ENCODE measurements at places on chromosomes 5 and 9. TPM values are rescaled to one million over a fixed set of nuclear protein-coding genes. Genes with fewer than 3 reads are reported as not detected.
A peak's percentile ranks its signal among the peaks of the same experiment; 100 is the strongest.

DNA sequence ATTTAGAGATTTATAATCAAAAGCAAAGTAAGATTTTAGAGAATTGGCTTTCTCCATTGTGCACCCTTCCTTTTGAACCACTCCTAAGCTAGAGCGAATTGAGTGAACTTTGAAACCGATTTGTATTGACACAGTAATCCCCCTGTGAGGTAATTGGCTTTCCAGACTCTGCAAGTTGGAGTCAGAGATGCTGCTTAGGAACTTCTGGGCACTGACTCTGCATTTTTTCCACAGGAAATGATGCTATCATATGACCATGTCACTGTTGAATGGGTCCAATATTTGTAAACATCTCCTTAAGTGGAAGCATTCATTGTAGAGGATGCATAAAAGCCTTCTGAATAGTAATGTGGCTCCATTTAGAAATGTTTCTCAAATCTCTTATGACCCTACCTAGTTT lies 394.4 kb upstream of the ZNF608 start:
- DNase-seq: no peak

DNA sequence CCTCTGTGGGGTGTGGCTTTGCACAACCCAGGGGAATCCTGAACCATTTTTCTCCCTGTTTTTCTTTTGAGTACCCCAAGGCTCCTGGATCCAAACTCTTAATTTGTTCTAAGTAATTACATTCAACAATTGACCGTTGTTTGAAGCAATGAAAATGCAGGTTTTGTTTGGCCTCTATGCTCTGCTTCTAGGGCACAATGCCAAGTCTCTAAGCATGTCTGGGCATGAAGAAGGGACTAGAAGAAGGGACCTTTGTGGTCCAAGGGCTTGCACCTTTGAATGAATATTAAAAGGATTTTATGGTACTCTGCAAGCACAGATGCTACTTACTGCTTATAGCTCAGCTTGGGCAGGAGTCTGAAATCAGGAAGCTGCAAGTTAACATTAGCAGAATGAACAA lies 6.6 kb upstream of the ENC1 start:
- no peak for DNase-seq

- DNase-seq: no peak
Observed at GRCh38 chr5:6910950-6911349, 197.7 kb downstream of the TENT4A start.

DNA sequence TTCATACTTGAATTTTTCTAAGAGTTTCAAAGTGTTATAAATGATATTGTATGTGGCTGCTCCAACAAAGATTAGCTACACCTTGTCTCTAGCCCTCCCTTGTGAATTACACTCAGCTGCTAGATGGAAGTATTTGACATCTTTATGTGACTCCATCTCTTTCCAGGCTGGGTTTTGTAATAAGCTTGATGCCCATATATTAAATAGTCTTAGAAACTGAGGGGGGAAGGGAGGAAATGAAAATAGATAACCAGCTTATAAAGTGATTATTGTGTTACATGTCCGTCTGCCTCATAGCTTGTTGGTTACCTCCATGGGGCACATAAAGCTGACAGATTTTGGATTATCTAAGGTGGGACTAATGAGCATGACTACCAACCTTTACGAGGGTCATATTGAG lies 63.4 kb downstream of the CD180 start:
- DNase-seq: no peak

- DNase-seq: no peak
Observed at GRCh38 chr5:179079165-179079987, 19.2 kb downstream of the ZNF354C start.

DNA sequence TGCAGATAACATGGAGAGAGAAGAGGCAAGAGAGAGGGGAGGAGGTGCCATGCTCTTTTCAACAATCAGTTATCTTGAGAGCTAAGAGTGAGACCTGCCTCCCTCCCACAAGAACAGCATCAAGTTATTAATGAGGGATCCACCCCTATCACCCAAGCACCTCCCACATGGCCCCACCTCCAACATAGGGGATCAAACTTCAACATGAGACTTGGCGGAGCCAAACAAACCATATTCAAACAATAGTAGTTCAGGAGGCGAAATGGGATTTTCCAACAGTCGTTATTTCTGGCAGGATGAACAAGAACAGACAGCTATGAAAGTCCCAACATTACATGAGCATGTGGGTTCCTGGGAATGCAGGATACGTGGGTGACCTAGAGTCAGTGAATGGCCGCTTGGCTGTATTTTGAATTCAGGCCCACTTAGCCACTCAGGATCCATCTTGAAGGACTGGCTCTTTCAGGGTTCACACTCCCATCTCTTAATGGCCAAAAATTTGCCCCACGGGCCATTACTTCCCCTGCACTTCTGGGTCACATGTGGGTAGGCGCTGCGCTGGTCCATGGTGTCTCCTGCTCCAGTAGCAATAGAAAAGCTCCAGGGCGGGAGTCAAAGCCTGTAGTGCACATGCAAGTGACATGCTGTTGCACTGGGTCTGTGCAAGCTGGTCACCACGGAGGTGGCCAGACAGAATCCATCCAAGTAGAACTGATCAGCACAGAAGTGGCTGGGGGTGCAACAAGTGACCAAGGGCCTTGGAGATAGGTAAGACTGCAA lies 7.1 kb upstream of the FAF2 start:
- DNase-seq: no peak

GRCh38 chr5:56985936-56986625 lies 34.2 kb upstream of the MIER3 start:
- no peak for DNase-seq

GRCh38 chr9:98790842-98791607 lies 5.3 kb downstream of the ANKS6 start:
- no peak for DNase-seq

GRCh38 chr5:35819668-35820067 lies 37.0 kb upstream of the IL7R start:
- peak; percentile 62 for DNase-seq

DNA sequence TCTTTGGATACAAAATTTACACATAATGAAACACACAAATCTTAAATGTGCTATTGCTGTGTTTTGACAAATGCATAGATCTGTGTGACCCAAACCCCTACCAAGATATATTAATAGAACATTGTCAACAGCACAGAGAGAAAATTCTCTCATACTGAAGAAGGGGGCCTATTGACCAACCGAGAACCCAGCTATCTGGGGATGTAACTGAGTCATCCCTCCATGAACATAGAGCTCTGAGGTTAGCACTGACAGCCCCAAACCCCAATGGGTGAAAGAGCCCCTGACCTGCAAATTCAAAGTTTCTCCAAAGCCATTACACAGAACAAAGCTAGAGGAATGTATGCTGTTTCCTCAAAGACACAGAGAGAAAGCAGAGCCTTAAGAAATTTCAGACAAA lies 180.8 kb downstream of the PAX5 start:
- DNase-seq: no peak

DNA sequence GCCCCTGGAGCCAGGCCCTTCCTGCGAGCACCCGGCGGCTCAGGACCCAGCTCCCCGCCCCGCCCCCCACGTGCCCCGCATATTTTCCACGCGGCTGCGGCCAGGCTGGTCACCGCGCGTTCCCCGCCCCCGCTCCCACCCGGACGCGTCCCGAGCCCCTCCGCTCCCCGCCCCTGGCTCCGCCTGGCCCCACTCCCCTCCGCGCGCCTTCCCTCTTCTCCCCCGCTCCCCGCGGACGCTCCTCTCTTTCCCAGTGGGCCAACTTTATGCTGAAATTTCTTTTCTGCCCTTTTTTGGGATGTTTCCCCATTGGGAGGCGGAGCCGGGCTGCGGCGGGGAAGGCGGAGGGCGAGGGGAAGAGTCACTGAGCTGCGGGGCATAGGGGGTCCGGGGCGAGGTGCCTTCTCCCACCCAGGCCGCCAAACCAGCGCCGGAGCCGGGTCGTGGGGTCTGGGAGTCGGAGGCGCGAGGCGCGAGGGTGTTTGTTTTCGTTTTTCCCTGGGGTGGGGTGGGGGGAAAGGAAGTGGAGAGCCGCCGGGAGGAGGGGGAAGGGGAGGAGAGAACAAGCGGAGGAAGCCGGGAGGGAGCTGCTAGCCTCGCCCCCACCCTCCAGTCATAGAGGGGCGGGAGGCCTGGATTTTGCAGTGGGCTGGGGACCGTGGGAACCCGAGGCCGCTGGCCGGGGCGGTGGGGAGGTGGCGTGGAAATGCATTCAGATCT lies 1.0 kb upstream of the TPM2 start:
- DNase-seq: peak; percentile 64

DNA sequence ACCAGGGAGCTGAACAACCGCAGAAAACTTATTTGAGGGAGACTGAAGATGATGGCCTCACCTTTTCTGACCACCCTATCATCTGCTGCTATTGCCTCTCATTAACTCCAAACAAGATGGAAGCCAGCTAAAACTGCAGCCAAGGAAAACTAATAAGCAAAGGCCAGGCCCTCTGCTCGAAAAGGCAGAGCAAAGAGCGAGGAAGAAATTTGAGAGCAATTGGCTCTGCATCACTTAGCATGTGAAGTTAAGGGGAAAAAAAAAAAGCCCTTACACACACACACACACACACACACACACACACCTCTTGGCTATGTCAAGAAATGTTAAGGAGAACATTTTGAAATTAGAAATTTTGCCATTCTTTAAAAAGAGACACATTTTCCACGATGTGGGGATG lies 228.1 kb upstream of the CYLC2 start:
- DNase-seq: no peak

DNA sequence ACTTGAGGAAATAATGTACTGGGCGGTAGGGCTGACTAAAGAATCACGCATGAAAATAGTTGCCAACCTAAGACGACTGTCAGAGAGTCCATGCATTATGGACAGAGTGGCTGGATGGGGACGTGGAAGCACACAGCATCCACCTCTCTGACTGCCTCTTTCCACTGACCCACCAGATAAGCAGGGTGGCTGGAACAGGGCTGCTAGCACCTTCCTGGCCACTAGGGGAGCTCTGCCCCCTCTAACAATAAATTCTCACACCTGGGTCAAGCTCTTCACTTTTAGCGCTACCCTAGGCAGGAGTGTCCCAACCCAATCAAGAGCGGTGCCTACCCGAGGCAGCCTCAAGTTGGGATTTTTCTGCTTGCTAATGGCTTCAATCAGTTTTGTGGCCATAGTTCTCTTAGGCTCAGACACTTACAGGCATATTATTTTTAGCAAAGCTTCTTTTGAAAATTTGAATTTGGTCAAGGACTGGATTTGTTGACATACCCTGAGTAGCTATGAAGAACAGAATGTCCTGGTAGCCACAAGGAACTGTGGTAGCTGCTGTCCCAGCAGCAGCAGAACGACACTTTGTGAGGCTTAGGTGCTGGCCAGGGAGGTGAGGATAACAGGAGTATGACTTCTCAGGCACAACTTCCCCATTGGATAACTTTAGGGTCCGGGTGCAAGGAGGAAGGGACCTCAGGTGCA lies 6.9 kb upstream of the TPM2 start:
- peak; percentile 48 for DNase-seq

- DNase-seq: no peak
Observed at GRCh38 chr5:44806608-44807007, 2.1 kb upstream of the MRPS30 start.

- DNase-seq: no peak
Observed at GRCh38 chr5:180324601-180324950, 28.6 kb downstream of the GFPT2 start.

- DNase-seq: no peak
Observed at GRCh38 chr5:43661102-43661501, 58.1 kb downstream of the NNT start.

DNA sequence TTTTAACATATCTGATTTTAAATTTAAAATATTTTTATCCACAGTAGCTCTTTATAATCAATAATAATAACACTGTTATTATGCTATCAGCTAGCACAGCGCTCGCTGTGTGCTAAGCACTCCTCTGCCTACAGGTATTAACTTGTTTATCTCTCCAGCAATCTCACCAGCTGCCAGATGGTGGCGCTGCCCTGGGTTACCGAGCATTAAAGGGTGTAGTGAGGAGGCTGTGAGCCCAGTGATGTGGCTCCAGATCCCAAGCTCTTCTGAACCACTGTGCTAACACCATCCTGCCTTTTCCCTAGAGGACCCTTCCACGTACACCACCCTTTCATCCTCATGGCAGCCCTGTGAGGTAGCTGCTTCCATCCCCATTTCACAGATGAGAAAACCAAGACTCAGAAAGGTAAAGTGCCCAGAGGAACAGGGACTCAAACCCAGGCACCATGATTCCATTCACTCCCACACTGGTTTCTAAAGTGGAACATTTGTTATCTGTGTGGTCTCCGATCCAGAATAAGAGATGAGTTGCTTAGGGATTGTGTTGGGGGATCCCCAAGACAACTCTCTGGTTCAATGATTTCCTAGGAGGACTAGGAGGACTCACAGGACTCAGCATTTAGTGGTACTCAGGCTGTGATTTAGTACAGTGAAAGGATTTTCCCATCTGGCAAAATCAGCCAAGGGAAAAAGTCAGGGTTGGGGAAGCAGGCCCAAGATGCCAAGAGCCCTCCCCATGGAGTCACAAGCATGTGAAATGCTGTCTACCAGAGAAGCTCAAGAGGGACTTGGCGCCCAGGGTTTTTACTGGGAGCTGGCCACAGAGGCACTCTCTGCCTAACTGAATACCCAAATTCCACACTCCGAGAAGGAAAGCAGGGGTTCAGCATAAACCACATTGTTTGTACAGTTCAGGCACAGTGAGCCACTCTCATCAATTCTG lies 7.0 kb downstream of the IGFBPL1 start:
- no peak for DNase-seq

GRCh38 chr5:160929906-160930305 lies 77.9 kb upstream of the ATP10B start:
- DNase-seq: no peak

DNA sequence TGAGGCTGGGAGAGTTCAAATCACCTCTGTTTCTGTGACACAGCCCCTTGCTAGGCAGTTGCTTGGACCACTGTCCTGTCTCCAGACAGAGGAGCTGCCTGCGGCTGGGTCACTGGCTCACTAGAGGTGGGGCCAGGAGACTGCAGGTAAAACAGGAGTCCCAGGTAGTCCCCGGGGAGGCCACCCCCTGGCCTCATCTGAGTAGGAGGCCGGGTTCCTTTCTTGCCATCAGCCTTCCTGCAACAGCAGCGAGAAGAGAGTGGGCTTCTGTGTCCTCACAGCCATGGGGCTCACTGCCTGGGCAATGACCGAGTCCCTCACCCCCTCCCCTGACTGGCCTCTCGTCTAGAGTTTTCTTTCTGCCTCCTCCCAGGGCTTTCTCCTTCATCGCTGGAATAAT lies 197.5 kb downstream of the CDK5RAP2 start:
- no peak for DNase-seq

- no peak for DNase-seq
Observed at GRCh38 chr9:15253197-15253596, 53.8 kb downstream of the TTC39B start.

- DNase-seq: no peak
Observed at GRCh38 chr5:177453852-177454396, 7.3 kb downstream of the PRR7 start.

- no peak for DNase-seq
Observed at GRCh38 chr5:169037466-169037865, 263.5 kb downstream of the SLIT3 start.

Gene SLC25A48
- total RNA-seq: 0.05 TPM

Gene MACIR
- 7.6 TPM for total RNA-seq

Gene JAK2
- total RNA-seq: 11.2 TPM

Gene IRGM
- 0.28 TPM for total RNA-seq

Gene CSF2
- 0.09 TPM for total RNA-seq

Gene LHX3
- total RNA-seq: 0.09 TPM

Gene TIFAB
- total RNA-seq: 2.5 TPM

Gene CTXN3
- not detected for total RNA-seq

Gene COL5A1
- 7.6 TPM for total RNA-seq

Gene CCL27
- total RNA-seq: 4.4 TPM

Gene SURF4
- total RNA-seq: 87.3 TPM

Gene PCDHB9
- total RNA-seq: 0.19 TPM

All from thymus (tissue), 14 donors.